ENCODE measurements at places on chromosomes 2 and 18.

GRCh38 chr18:23137788-23138216 is 2.5 kb downstream of the CABLES1 start:
- DNase-seq: no peak

- DNase-seq: no peak
Observed at GRCh38 chr18:63890950-63891304, 3.4 kb downstream of the SERPINB2 start.

DNA sequence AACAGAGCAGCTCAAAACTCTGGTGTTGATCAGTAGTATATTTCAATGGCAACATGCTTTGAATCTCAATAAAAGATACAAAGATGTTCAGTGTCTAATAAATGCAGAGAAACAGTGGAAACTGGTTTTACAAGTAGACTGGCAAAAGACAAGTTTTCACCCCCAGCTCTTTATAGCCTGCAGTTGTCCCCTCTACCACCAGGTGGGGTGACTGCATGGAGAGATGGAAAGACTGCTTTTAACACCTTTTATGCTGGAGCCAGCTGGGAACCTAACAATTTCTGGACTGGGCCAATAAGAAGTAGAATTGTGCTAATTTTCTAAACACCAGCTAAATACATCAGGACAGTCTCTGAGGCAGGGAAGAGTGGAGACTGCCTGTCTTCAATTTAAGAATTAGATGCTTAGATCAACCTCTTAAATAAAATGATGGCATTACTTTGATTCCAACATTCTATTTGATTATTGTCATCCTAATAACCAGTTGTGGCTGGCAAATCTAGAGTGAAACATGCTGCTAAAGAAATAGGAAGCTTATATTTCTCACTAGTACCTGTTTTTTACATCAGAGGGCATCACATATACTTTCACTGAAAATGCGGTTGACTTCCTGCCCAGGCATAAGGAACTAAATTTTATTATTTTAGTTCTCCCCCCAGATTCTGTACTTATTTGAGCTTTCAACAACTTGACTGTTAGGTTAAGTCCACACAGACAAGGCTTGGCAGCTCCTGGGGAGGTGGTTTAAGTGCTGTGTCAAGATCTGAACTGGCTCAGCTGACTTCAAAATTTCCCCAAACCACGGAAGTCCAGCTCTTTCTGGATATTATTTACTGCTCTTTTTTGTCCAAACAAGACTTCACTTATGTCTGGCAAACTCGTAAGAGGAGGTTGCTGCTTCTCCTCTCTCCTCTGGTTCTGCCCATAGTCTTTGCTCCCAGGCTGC is 140.5 kb downstream of the TPGS2 start:
- peak; percentile 23 for DNase-seq

- no peak for DNase-seq
Observed at GRCh38 chr2:79910643-79911042, 393.9 kb downstream of the LRRTM1 start.

- no peak for DNase-seq
Observed at GRCh38 chr2:165868211-165868610, 74.2 kb upstream of the GALNT3 start.

Data from GM12892 (cell line).